ENCODE measurements at places on chromosomes 3 and 15.
A peak's percentile ranks its signal among the peaks of the same experiment; 100 is the strongest.

DNA sequence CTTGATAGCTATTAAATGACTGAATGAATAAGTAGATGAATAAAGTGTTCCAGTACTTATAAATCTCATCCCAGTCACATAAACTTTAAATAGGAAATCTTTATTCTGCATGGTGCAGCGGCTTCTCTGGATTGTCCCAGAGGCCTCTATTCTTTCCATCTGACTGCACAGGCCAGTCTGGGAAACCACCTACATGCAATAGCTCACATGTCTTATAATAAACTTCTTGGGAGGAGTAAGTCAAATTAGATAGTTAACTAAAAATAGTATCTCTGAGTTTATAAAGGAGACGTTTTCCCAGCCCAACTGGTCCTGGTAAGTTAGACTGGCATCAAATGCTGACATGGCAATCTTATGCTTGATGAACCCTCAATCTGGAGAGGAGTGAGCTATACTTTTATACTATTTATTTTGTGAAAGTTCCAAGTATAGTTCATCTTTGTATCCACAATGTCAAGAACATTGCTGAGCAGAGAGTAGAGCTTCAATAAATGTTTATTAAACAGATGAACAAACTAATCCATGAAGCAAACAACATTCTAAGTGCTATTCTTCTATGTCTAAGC, 417.6 kb downstream of the TIGIT start:
- no peak for DNase-seq

DNA sequence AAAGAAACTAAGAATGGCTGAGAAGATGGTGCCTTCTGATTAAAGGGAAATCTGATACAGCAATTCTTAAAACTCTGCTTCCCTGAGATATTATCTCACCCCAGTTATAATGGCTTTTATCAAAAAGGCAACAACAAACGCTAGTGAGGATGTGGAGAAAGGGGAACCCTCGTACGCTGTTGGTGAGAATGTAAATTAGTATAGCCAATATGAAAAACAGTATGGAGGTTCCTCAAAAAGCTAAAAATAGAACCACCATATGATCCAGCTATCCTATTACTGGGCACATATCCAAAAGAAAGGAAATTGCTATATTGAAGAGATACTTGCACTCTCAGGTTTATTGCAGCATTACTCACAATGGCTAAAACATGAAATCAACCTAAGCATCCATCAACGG, 65.1 kb downstream of the GOLIM4 start:
- no peak for DNase-seq

- DNase-seq: peak; percentile 11
Observed at GRCh38 chr3:82033186-82033585, 271.7 kb upstream of the GBE1 start.

DNA sequence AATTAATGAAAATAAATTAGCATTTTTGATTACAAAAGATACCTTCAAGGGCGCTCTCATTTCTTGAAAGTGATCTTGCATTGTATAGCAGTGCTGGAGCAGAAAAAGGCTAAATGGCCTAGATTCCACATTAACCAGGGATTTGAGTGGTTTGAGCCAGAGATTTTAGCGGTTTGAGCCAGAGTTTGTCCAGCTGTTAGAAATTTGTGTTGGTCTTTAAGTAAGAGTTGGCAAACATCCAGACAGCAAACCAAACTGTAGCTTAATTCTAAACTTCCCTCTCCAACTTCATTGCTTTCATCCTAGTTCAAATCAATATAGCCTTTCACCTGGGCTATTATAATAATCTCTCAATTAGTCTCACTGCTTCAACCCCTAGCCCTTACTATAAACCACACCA, 351.7 kb downstream of the IGSF11 start:
- DNase-seq: no peak

DNA sequence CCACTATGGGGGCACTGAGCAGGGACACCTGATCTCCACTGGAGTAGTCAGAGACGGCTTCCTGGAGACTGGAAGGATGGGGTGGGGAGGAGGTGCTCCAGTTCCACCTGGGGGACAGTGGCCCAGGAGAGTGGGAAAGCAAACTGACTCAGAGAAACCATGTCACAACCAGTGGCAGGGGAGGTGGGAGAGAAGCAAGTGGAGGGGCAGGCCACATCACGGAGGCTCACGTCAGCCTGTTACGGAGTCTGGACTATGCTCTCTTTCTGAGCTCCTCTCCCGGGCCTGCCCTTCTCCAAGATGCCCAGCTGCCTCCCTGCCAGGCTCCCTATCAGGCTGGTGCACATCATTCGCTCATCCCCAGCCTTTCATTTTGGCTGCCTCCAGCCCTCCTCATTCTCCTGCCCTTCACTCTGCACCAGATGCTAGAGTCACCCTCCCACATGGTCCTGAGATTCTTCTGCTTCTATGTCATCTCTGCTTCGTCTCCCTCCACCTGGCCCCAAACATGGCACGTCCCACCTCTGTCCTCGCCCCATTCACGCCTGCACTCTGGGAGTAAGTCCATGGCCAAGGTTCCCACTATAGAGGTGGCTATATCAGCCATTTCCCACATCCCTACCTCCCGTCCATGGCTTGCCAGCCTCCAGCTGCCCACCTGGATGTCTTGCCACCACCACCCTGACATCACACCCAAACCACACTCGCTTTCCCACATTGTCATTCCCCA, 100.3 kb downstream of the ADCY5 start:
- DNase-seq: no peak

DNA sequence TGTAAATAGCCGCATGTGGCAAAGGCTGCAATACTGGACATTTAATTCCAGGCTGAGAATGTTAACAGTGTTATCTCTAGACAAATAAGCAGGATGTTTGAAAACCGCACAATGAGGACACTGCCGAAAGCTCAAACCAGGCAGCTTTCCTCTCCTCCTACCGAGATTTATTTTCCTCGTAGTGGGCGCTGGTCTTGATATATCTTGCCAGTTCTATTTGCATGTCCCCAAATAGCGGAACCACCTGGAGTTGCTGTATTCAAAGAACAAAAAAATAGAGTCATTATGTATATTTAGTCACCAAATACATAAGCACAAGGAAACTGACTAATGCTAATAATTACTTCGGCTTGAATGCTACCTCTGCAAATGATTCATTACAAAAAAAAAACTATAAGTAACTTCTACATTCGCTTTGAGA, 46.5 kb downstream of the CYFIP1 start:
- DNase-seq: no peak

DNA sequence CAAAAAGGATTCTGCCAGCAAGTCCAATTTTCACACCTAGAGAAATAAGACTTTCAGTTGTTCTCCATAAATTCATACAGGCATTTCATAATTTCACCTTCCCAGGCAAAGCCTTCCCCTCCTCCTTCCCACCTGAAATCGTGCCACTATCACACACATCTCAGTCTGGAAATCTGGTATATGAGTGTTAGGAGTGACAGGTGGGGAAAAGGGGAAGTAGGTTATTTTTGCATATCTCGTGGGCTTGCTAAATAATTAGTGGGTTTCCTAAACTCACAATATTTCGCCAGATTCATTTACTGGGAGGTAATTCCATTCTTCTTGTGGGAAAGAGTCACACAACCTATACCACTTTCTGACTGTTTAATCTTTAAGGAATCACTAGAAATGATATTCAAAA, 7.4 kb downstream of the ALDH1A2 start:
- DNase-seq: no peak

- DNase-seq: no peak
Observed at GRCh38 chr15:44801364-44801763, 65.0 kb downstream of the TRIM69 start.

- DNase-seq: no peak
Observed at GRCh38 chr15:98513428-98513986, 134.8 kb upstream of the IGF1R start.

DNA sequence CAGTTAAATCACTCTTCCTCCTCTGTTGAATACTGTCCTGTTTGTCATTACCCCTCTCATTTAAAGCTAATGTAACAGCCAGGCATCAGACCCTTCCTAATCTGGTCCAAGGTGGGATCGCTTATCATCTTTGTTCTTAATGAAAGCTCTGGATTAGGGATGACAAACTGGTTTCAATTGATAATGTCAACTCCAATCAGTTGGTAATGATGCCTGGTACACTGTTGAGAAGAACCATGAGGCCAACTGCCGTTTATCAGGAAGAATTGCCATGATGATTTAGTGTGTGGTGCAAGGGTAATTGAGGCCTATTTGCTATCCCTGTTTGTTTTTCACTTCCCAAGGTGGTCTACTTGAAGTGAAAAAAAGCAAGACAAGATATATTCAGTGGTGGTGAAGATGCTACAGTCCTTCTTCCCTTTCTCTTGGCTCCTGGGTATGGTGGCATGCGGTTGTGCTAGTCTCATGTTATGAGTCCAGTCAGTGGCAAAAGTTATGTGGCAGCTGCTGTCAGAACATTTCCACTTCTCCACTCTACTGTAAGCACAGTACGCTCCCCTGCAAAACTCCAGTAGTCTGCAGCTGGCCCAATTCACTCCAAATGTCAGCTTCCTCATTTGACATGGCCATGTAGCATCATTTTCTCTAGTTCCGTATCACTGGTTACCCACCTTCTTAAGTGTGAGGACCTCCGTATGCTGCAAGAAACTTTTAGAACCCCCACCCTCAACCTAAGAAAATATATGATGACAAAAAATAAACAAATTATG, 72.5 kb downstream of the MORC1 start:
- DNase-seq: peak; percentile 57

- DNase-seq: no peak
Observed at GRCh38 chr15:38504680-38505467, 50.9 kb downstream of the FAM98B start.

GRCh38 chr3:184505076-184505878, 56.3 kb upstream of the EPHB3 start:
- no peak for DNase-seq

- DNase-seq: peak; percentile 44
Observed at GRCh38 chr15:89364341-89364740, 29.7 kb upstream of the POLG start.

- no peak for DNase-seq
Observed at GRCh38 chr3:139182598-139182997, 137.9 kb upstream of the PRR23C start.

- DNase-seq: peak; percentile 74
Observed at GRCh38 chr3:51967384-51968169, at the start of gene PCBP4. Gene PCBP4, minus strand, starts transcription at chr3:51967454. Its CDS starts 6,214 bp downstream, at chr3:51961240.

DNA sequence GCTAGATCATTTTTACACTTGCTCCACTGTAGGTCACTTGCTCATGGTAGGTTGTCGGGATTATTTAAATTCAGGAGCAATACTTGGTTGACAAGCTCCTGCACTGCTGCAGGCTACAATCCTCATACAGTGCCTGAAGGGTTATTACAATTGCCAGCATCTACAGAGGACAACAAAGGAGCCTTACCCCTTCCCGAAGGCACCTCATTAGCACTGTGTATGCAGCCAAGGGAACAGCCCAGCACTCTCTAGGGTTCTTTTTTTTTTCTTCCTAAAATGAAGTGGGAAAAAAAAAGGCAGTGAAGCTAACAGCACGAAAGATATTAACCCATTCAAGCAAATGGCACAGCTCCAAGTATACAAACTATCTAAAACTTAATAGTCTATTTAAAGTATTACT, 142.7 kb downstream of the ULK4 start:
- no peak for DNase-seq

DNA sequence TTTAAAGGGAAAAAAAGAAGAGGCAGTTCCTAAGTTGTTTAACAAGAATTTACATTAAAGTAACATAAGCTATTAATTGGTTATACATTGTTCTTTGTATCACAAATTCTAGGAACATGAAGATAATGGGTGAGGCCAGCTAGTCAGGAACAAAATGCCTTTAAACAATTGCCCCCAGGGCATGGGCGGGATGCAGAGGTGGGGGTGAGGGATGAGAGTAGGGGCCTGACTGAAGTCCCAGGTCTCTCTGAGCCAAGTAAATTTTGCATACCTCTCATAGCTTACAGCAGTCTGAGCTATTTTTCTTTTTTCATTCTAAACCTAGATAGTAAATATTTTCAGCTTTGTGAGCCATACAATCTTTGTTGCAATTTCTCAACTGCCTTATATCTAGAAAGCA, 77.8 kb upstream of the RNU6-1 start:
- DNase-seq: no peak

- peak; percentile 42 for DNase-seq
Observed at GRCh38 chr3:98733812-98734281, 29.3 kb upstream of the ST3GAL6 start.

GRCh38 chr3:35413483-35413882, 225.8 kb upstream of the ARPP21 start:
- DNase-seq: no peak

- DNase-seq: no peak
Observed at GRCh38 chr15:20295238-20295811, 246.3 kb downstream of the GOLGA6L6 start.

GRCh38 chr3:33035596-33035995, 61.4 kb downstream of the GLB1 start:
- DNase-seq: no peak

- no peak for DNase-seq
Observed at GRCh38 chr3:52393131-52393807, 51.6 kb downstream of the SEMA3G start.
